Activated naive CD4-positive, alpha-beta T cell treated with anti-CD3 and anti-CD28 coated beads for 36 hours (primary cell): ENCODE measurements at places on chromosomes 1 and 21. TPM values are rescaled to one million over a fixed set of nuclear protein-coding genes. Genes with fewer than 3 reads are reported as not detected.

DNA sequence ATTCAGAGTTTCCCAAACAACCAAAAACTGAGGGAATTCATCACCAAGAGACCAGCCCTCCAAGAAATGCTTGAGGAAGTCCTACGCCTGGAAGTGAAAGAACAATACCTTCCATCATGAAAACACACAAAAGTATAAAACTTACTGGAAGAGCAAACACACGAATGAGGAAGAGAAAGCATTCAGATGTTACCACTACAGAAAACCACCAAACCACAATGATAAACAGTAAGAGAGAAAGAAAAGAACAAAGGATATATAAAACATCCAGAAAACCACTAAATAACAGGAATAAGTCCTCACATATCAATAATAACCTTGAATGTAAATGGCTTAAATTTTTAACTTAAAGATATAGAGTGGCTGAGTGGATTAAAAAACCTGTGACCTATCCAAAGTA, 58.5 kb upstream of the BCL10 start:
- H3K36me3 ChIP-seq, result peaks cover 1% of the 10 kb centered on the region
- H3K27ac ChIP-seq, result no peak overlapping the region
- no peaks in the 10 kb centered on the region for H3K27me3 ChIP-seq
- DNase-seq, result no peak
- H3K4me3 ChIP-seq, result no peak overlapping the region

GRCh38 chr1:199302554-199302953, 663.7 kb downstream of the PTPRC start:
- H3K36me3 ChIP-seq, result no peaks in the 10 kb centered on the region
- no peak for DNase-seq
- H3K27ac ChIP-seq, result no peak overlapping the region
- H3K4me3 ChIP-seq, result no peak overlapping the region
- peaks cover 13% of the 10 kb centered on the region for H3K27me3 ChIP-seq

- no peaks in the 10 kb centered on the region for H3K36me3 ChIP-seq
- no peak overlapping the region for H3K27ac ChIP-seq
- peaks cover 16% of the 10 kb centered on the region for H3K4me1 ChIP-seq
- no peak for DNase-seq
Observed at GRCh38 chr1:41983451-41983850, 64.7 kb upstream of the HIVEP3 start.

- H3K4me3 ChIP-seq, result no peak overlapping the region
- no peaks in the 10 kb centered on the region for H3K27me3 ChIP-seq
- no peak overlapping the region for H3K27ac ChIP-seq
Observed at GRCh38 chr1:183945428-183946319, 91.9 kb downstream of the COLGALT2 start.

GRCh38 chr1:240526312-240526711, 85.6 kb downstream of the GREM2 start:
- no peaks in the 10 kb centered on the region for H3K36me3 ChIP-seq
- H3K27ac ChIP-seq, result no peak overlapping the region
- no peaks in the 10 kb centered on the region for H3K27me3 ChIP-seq
- no peaks in the 10 kb centered on the region for H3K4me1 ChIP-seq
- no peak for DNase-seq

GRCh38 chr1:205168291-205168690, 43.2 kb downstream of the DSTYK start:
- no peak for DNase-seq
- no peak overlapping the region for H3K27ac ChIP-seq
- no peaks in the 10 kb centered on the region for H3K27me3 ChIP-seq
- peaks cover 37% of the 10 kb centered on the region for H3K36me3 ChIP-seq
- H3K4me1 ChIP-seq, result peaks cover 22% of the 10 kb centered on the region
- H3K4me3 ChIP-seq, result no peak overlapping the region

The PEX19 gene
- total RNA-seq, result 58.3 TPM

The NPL gene
- 4.6 TPM for total RNA-seq

The HSPG2 gene
- 4.5 TPM for total RNA-seq

The VAV3 gene
- 1.3 TPM for total RNA-seq

The PTPN7 gene
- 112 TPM for total RNA-seq

The AJAP1 gene
- 0.15 TPM for total RNA-seq
